Inflammatory macrophage treated with lipopolysaccharide for 1 hour (primary cell): ENCODE measurements at places on chromosomes 1 and 21.

GRCh38 chr1:16151196-16151994, 4.5 kb downstream of the EPHA2 start:
- DNase-seq = no peak

DNA sequence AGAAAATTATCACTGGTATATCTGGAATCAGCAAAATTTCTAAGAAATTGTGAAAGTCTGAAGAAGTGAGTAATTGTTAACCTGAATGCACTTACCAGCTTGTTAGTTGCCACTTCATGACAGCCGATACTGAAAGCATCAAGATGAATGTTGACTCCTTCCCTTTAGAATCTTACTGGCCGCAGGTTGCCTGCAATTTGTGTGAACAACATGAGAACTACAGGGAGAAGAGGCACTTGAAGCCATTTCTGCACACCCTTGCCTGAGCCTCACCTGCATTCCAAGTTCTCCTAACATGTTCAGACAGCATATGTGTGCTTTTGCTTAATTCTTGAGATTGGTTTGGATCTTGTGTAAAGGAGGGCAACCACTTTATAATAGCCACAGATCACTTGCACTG, 59.2 kb upstream of the SSX2IP start:
- DNase-seq = no peak

GRCh38 chr1:156050376-156050775, 3.2 kb downstream of the UBQLN4 start:
- no peak for DNase-seq

DNA sequence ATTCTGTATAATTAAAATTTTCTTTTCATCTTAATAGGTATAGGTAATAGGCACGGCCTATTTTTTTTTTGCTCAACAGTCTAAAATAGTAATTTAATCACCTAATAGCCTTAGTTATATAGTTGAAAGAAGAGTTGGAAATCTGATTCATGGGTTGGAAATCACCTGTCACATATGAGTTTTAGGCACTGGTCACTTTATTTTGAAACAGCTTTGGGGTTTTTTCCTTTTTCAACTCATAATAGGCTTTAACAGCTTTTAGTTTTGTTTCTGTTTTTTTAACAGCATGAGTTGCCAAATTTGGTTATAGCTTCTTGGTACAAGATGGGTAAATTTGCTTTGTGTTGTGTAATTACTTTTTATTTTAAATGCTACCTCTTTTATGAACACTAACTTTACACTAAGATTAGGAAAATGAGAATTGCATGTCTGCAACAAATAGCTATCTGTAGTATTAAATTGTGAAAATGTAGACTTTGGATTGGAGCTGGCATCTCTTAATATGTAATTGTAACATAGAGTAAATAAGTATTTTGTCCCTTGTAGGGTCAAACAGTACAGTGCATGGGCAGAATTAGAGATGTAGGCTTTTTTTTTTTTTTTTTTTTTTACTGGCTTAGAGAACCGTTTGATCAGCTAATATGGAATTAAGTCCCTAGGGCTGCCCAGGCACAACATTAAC, 109.8 kb downstream of the OSBPL9 start:
- peak; percentile 78 for DNase-seq

- peak; percentile 65 for DNase-seq
Measured at GRCh38 chr1:223683586-223684487, 18.3 kb upstream of the CAPN8 start.

DNA sequence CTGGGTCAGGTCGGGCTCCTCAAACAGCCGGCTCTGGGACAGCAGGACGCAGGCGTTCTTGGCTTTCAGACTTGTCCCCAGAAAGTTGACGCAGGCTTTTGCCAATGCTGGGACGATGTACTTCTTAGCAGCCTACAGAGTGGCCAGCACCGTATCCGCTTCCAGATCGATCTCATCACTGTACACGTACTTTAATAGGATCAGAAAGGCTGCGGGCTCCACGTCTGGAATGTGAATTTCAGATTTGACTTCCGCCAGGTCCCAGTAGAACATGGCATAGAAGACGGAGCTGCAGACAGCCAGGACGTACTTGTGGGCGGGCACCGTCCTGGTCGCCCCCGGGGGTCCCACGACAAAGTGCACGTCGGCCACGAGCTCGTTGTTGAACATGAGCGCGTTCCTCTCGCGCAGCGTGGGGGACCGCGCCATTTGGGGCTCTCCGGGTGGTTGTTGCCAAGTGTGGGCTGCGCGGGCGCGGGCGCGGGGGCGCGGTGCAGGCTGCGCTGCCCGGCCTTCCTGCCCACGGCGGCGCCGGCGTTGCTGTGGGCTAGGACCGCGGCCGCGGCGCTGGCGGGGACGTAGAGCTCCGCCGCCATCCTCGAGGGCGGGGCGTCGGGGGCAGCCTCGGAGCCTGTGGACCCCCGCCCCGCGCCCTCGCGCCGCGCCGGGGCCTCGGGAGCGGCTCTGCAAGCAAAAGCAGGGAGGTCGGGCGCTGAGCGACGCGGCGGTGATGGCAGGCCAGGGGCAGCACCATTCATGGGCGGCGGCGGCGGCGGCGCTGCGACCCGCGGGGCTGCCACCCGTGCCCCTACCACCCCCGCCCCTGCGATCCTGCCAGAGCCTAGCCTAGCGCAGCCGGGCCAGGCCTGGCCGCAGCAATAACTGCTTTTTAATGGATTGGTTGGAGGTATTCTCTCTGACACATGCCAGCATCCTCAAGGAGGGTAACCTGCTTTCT, 10.6 kb downstream of the CNR2 start:
- DNase-seq = no peak

- DNase-seq = no peak
Measured at GRCh38 chr1:57424231-57425027, 569 bp upstream of the DAB1 start.

GRCh38 chr1:178768423-178768822, 43.4 kb downstream of the RALGPS2 start:
- peak; percentile 47 for DNase-seq

- DNase-seq = no peak
Measured at GRCh38 chr1:16133007-16133961, 22.6 kb downstream of the EPHA2 start.

DNA sequence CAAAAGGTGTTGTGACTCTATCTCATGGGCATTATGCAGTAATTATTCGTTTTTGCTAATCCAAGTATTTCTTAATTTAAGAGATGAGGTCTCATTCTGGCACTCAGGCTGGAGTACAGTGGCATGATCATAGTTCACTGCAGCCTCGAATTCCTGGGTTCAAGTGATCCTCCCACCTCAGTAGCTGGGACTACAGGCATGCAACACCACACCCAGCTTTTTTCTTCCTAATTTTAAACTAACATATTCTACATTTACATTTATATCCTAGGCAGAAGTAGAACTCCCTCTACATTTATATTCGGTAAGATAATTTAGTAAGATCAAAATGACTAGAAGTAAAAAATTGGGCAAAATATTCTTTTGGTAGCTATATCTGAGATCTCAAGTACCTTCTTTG, 50.5 kb upstream of the RBM34 start:
- no peak for DNase-seq

DNA sequence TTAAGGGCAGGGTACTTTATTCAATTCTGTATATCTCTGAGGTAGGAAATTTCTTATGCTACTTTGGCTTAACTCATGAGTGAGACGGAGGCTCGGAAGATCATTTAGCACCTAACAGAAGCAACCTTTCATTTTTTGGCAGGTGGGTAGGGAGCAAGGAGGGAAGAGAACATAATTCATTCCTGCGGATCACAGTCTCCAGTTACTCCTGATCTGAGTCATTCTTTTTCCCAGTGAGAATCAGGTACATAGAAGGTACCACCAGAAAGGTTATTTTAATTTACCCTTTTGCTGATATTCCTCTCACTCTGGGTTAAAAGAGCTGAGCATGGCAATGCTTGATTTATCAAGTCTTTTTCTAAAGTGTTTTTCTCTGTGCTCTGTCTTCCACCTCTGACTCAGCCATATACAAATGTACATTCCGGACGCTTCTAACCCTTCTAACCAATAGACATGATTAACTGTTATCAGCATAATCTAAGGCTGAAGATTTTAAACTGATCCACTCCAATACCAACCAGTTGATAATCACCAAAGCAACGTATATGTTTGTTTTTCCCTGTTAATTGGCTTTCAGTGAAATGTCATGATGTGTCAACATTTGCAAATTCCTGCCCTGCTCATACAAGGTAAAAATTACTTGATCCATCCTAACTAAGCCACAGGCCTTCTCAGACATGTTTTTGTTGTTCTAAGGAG, 271.7 kb downstream of the DUSP10 start:
- DNase-seq = no peak
